T-helper 17 cell (primary cell): ENCODE measurements at places on chromosomes 16 and 17.

GRCh38 chr16:11510178-11510973 is 76.3 kb downstream of the LITAF start:
- DNase-seq = no peak
- H3K4me1 ChIP-seq = no peaks in the 10 kb centered on the region
- H3K4me3 ChIP-seq = no peak overlapping the region
- no peaks in the 10 kb centered on the region for H3K27me3 ChIP-seq
- H3K36me3 ChIP-seq = no peaks in the 10 kb centered on the region

GRCh38 chr16:88444826-88445582 is 8.1 kb upstream of the ZFPM1 start:
- no peak for DNase-seq
- no peaks in the 10 kb centered on the region for H3K27me3 ChIP-seq
- H3K36me3 ChIP-seq = no peaks in the 10 kb centered on the region
- no peak overlapping the region for H3K4me3 ChIP-seq

DNA sequence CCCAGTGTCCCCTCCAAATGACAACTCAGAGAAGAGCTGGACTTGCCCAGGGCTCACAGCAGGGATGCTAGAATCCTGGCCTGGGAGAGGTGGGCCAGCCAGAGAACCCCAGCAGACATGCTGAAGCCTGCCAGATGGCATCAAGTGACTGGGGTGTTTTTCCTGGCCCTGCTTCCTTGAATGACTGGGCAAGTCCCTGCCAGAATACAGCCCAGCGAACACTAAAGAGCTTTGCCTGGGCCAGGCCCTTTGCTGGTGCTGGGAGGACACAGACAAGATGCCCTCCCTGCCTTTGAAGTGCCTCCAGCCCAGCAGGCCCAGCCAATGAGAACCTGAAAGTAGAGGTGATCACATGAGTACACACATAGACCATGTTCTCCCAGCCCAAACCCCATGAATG is 11.5 kb downstream of the ZNF319 start:
- no peaks in the 10 kb centered on the region for H3K27me3 ChIP-seq
- H3K27ac ChIP-seq = peak overlapping the region; percentile 63
- no peak overlapping the region for H3K4me3 ChIP-seq
- H3K4me1 ChIP-seq = peaks cover 18% of the 10 kb centered on the region
- no peaks in the 10 kb centered on the region for H3K36me3 ChIP-seq
- DNase-seq = no peak

DNA sequence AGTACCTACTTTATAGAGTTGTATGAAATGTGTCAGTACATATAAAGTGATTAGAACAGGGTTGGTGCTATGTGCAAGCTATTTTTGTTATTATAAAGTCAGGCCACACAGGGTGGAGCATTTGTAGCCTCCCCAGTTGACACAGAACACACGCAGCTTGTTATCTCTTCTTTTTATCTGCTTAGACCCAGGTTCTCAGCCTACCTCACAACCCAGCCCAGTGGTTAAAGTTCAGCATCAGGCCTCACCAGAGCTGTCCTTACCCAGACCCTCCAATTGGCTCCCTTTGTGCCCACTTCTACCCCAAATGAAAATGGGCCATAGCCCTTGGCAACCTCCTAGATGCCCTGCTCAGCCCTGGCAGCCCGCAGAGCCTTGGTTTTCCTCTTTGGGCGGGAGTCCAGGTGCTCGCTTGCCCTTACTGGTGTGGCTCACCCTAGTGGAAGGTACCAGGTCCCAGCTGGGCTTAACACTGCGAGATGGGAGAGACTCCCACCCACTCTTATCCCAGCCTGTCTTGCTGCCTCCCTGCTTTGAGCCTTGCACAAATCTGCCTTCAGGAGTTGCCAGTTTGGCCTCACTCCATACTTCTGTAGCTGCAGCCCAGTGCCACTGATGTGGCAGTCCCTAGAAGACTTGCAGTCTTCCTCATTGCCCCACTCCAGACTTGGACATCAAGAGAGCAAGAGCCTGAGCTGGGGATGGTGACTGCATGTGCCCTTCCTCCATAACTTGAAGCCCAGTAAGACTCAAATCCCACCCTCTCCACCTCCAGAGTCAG is 1.1 kb upstream of the PIGS start:
- no peaks in the 10 kb centered on the region for H3K27me3 ChIP-seq
- peak overlapping the region; percentile 97 for H3K4me3 ChIP-seq
- peaks cover 47% of the 10 kb centered on the region for H3K4me1 ChIP-seq
- H3K27ac ChIP-seq = peak overlapping the region; percentile 82
- peaks cover 10% of the 10 kb centered on the region for H3K36me3 ChIP-seq

- peak overlapping the region; percentile 95 for H3K27ac ChIP-seq
- H3K4me3 ChIP-seq = peak overlapping the region; percentile 13
- peaks cover 15% of the 10 kb centered on the region for H3K4me1 ChIP-seq
- DNase-seq = no peak
- H3K36me3 ChIP-seq = no peaks in the 10 kb centered on the region
Measured at GRCh38 chr17:76670718-76671122, 27.2 kb upstream of the ST6GALNAC1 start.

DNA sequence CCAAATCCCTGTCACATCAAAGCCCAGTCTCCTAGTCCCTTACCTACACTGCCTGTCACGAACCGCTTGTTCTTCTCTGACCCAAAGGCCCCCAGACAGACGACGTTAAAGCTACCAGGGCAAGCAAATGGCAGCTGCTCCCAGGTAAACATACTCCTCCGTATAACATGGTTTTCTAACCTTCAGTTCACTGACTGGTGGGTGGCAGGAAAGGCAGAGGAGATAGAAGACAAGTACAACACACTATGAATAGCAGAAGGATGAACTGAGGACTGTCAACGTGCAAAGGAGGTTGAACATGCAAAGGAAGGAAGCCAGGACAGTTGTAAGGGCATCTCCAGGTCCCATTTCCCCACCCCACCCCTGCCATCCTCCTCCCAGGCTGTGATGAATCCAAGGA is 449.8 kb downstream of the SHISA9 start:
- no peak overlapping the region for H3K4me3 ChIP-seq
- H3K27me3 ChIP-seq = no peaks in the 10 kb centered on the region
- no peak overlapping the region for H3K27ac ChIP-seq
- DNase-seq = no peak
- no peaks in the 10 kb centered on the region for H3K4me1 ChIP-seq

DNA sequence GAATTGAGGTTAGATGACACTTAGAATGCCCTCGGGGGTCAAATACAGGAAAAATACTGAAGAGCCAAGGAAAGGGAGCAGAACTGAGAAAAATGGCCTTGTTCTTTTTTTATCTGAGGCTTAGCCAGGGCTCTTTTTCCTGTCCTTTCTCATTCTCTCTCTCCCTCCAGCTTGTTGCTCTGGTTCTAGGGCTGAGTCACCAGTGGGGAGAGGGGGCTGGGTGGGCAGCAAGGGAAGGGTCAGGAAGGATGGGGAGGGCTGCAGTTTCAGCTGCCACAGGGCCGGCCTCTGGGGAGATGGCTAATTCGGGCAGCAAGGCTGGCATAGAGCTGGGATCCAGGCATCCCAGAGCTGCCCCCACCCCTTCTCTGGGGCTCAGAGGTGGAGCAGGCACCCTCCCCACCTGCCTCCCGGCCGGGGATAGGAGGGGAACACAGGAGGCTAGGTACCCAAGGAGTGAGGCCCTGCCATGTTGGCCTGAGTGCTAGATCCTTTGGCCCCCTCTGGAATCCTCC is 3.9 kb downstream of the ITGA3 start:
- no peaks in the 10 kb centered on the region for H3K27me3 ChIP-seq
- no peak overlapping the region for H3K4me3 ChIP-seq
- H3K4me1 ChIP-seq = peaks cover 29% of the 10 kb centered on the region
- H3K27ac ChIP-seq = peak overlapping the region; percentile 68
